ENCODE measurements at places on chromosomes 6 and 20. TPM values are rescaled to one million over a fixed set of nuclear protein-coding genes. Genes with fewer than 3 reads are reported as not detected.

DNA sequence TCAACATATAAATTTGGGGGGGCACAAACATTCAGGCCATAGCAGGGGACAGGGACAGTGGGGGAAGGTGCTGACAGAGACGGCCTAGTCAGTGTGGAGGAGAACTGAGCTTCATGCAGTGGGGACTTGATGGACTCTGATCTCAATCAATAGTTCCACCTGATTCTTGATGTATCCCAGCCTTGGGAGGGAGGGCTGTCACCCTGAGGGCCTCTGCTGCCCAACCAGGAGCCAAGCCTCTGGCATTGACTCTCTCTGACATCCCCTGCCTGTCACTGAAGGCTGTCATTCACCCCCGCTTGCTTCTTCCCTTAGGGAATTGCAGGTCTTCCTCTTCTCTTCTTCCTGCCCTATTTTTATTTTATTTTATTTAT is 180.6 kb upstream of the TAB2 start:
- no peak for DNase-seq

DNA sequence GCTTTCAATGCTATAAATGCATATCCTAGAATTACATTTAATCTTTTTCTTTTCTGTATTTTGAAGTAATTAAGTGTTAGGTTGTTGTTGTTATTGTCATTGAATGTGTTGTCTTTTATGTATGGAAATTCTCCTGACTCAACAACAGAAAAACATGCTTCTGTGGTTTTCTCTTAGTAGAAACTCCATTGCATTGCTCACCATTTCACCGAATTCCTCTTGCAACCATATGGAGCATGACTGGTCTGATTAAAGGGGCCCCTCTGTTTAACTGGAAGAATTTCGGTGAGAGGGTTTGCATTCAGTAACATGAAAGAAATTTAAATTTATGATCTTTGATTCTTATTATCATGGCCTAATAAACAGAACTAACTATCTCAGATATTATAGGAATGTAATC is 454.3 kb upstream of the JARID2 start:
- DNase-seq, result no peak

- no peak for DNase-seq
Observed at GRCh38 chr6:12608016-12608860, 108.3 kb upstream of the PHACTR1 start.

DNA sequence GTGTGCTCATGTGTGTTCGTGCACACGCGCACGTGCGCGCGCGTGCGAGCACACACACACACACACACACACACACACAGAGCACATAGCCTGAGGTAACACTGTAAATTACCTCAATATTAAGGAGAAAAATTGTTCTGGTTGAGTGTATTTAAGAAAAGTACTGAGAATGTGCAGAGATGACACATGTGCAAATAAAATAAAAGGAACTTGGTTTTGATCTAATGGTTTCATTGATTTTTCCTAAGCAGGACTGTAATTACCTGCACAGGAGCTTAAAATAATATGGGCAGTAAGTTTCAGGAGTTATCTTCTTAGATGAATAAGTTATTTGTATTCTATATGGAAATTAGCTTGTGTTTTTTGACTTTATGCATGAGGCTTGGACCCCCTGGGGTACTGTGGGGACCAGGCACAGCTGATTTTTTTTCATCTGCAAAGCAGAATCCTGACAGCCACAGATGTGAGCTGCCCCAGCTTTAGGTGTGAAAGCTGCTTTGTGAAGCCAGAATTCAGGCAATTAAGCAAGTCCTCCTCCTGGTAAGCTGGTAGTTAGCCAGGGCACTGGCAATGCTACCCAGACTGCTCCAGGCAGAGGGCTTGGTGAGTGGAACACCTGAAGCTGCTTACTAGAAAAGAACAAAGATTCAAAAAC is 1040.6 kb upstream of the CITED2 start:
- no peak for DNase-seq

- DNase-seq, result no peak
Observed at GRCh38 chr6:167113047-167113754, 9.7 kb upstream of the CCR6 start.

- DNase-seq, result no peak
Observed at GRCh38 chr6:35305117-35305516, 7.5 kb downstream of the DEF6 start.

- no peak for DNase-seq
Observed at GRCh38 chr6:158907931-158908330, 88.8 kb upstream of the EZR start.

GRCh38 chr6:28232785-28233184 is 7.7 kb downstream of the ZSCAN9 start:
- DNase-seq, result no peak

- no peak for DNase-seq
Observed at GRCh38 chr6:169162249-169162648, 91.4 kb downstream of the THBS2 start.

DNA sequence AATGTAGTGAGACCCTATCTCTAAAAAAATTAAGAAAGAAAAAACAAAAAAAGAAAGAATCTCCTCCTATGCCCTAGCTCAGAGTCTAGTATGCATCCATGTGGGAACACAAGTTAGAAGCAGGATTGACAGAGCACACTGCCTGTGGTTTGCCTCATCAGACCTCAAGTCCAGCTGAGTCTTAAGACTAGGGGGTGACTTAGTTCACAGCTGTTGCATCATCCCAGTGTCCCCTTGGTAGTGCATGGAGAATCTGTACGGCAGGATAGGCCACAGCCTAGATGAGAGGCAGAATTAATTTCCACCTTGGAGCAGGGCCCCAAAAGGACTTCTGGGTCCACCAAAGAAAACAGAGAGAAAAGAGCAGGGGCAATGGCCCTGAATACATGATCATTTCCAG is 13.7 kb downstream of the PNPLA1 start:
- DNase-seq, result no peak

- no peak for DNase-seq
Observed at GRCh38 chr20:9233804-9234203, 164.9 kb downstream of the PLCB4 start.

DNA sequence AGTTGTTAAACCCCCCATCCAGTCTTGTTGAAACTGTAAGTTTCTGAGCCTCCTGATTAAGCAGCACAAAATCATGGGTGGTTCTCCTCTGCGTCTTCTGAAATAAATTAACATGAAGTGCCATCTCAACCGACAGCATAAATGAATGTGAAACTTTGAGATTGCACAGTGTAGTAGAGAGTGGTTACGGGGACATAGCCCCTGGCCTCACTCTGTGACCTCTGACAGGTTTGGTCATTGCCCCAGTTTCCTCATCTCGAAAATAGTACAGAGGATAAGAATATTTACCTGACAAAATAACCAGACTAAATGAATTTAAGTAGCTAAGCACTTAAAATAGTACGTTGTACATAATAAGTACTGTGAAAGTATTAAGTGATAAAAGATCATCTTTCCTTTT is 19.1 kb downstream of the NKX2-4 start:
- no peak for DNase-seq

DNA sequence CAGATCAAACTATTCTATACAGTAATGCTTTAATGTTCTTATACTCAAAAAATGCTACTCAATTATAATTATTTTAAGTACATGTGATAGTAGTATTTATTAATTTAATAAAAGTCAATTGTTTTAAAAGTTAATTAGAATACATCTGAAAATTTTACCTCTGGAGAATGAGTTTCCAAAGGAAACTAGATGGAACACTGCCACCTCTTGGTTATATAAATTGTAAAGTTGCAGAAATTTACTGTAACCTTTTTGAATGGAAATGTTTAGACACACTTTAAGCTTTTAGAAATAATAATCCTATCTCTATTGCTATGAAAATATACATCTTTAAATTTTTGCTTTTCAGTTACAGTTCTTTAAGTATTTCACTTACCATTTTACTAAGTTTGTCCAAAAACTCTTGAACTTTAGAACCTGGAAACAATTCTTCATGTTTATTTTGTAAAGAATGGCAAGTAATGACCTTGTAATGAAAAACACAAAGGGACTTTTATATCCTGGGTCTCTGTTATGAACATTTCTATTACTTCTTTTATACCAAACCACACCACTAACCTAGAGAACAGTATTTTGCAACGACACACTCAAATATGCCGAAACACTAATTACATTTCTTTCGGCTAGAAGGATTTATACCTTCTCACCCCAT is 10.9 kb upstream of the BMP5 start:
- no peak for DNase-seq

DNA sequence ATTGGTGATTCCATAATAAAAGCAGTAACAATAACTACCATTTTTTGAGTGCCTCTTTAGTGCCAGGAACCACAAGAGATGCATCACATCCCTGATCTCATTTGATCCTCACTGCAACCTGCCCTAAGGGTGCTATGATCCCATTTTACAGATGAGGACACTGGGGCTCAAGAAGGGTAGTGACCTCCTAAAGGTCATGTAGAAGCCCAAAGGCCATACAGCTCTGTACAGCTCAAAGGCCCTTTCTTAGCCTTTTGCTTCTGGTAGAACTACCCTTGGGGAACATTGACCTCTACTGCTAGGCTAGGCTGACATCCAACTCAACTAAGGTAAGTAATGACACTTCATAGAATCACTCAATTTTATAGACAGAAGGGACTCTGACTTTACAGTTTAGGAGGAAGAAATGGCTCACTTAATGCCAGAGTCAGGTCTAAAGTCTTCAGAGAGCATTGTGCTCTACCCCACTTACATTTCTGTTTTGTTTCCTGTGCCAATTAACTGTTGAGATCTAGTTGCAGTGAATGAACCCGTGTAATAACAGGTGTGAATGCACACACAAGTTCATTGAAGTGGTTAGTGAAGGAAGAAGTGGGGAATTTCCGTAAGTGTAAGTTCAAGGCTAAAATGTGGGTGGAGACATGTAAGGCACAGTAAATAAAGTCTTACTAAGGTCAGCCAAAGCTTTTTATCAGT is 10.7 kb downstream of the SLC9A8 start:
- no peak for DNase-seq

DNA sequence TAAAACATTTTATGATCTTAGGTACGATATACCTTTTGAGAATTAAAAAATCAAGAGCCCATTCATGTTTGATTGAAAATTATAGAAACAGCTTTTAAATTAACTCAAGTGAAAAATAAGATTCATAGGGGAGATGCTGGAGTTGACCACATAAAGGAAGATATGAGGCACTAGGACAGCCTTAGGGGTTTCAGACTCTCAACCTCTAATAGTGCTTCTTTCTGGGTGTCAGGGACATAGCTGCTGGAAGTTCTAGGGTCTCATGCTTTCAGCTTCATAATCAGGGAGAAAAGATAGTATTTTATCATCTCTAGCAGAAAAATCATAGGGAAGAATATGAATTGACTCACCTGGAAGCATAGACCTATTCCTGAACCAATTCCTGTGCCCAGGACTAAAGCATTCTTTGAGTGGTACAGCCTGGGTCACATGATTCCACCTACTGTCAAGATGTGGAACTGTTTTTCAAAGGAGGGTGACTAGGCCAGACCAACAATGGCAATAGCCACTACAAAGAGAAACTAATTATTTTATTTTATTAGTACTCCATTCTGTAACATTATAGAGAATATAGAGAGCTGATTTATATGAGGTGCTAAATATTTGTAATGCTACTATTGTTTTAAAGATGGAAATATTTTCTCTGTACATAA is 27.8 kb upstream of the CENPW start:
- DNase-seq, result no peak

DNA sequence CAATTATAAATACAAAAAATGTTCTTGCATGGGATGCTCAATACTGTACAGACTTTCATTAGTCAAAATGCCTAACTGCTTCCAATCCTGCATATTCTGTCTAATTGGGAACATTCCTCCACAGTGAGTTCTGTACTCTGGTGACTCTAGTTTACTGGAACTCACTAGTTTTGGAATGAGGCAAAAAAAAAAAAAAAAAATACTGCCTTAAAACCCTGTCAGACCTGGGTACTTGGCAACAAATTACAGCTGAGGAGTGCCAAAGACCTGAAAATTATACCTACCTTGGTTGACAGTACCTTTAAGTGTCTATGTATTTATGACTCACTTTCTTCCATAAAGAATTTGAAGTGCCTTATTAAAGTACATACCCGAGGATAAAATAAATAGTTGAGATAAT is 276.7 kb downstream of the FARS2 start:
- no peak for DNase-seq

- no peak for DNase-seq
Observed at GRCh38 chr6:56524891-56525703, 117.6 kb downstream of the DST start.

GRCh38 chr6:169886631-169887227 is 135.3 kb downstream of the ERMARD start:
- DNase-seq, result no peak

DNA sequence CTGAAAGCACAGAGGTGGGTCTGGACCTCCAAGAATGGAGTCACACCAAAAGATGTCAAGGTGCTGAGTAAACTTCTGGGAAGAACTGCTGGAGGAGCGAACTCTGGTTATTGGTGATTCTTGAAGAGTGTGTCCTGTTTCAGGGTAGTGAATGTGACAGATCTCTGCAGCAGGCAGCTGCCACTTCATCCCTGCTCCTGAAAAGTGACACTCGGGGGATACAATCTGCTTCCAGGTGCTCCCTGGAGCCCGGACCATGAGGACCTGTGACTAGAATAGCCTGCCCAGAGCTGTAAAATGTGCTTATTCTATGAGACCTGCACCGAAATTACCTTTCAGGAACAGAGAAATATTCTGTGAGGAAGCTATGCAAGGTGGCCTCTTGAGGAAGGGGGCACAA is 191.1 kb downstream of the FOXC1 start:
- DNase-seq, result no peak

GRCh38 chr20:37377346-37378081 is 31.6 kb downstream of the SRC start:
- no peak for DNase-seq

DNA sequence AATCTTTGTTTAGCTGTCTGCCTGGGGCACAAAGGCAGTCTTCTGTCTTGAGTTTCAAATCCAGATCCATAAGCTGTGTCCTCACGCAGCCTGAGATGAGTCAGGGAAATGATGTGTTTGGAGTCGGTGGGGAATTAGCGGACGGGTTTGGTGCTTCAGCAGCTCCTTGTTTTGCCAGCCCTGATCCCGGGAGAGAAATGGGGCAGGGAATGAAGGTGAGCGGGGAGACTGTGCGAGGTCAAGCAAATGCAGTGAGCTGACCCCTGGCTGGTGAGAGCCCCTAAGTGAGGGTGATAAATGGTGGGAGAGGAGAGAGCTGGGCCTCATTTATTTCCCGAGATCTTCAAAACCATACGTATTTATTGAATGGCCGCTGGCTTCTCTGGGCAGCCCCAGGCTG is 21.6 kb downstream of the DUSP22 start:
- no peak for DNase-seq

SLC22A1 gene
- 0.84 TPM for total RNA-seq

RGS17 gene
- 13.4 TPM for total RNA-seq

PHACTR2 gene
- total RNA-seq, result 30.5 TPM

SUMO4 gene
- total RNA-seq, result 7.8 TPM

OTOR gene
- not detected for total RNA-seq

CPXM1 gene
- total RNA-seq, result 0.47 TPM

All from dorsolateral prefrontal cortex (tissue), 122 donors.